ENCODE measurements at places on chromosomes 1 and 21. TPM values are rescaled to one million over a fixed set of nuclear protein-coding genes. Genes with fewer than 3 reads are reported as not detected.

MX2 gene
- 2.8 TPM for total RNA-seq

GRCh38 chr1:210726621-210727020 lies 397.9 kb downstream of the HHAT start:
- DNase-seq, result peak; percentile 36

SHISA4 gene
- 13.6 TPM for total RNA-seq

F13B gene
- total RNA-seq, result 1.3 TPM

GRCh38 chr1:239293350-239294110 lies 92.8 kb upstream of the CHRM3 start:
- DNase-seq, result no peak

- DNase-seq, result peak; percentile 56
Observed at GRCh38 chr1:19240673-19241538, 10.4 kb downstream of the EMC1 start.

CBS gene
- 15.1 TPM for total RNA-seq

SMCP gene
- total RNA-seq, result not detected

GRCh38 chr1:182293119-182293589 lies 98.4 kb downstream of the GLUL start:
- DNase-seq, result no peak

DNA sequence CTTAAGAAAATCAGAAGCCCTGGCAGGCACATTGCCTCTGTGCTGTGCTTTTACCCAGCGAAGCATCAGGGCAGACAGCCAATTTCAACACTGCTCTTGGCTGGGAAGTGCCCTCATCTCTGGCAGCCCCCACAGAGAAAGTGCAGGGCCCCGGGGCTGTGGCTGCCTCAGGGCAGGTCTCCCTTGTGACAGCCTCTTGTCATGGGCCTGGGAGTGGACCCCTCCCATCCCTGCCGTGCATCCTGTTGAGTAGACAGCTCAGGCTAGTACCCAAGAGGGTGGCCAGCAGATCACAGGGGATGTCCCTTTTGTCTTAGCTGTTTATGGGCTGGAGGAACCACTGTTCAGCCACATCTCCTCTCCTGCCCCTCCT lies 23.3 kb downstream of the TTC34 start:
- DNase-seq, result peak; percentile 61

OR2L8 gene
- not detected for total RNA-seq

GRCh38 chr1:28248273-28249012 lies 10.9 kb upstream of the SESN2 start:
- peak; percentile 69 for DNase-seq

GRCh38 chr1:66399888-66400529 lies 133.9 kb upstream of the SGIP1 start:
- no peak for DNase-seq

DNA sequence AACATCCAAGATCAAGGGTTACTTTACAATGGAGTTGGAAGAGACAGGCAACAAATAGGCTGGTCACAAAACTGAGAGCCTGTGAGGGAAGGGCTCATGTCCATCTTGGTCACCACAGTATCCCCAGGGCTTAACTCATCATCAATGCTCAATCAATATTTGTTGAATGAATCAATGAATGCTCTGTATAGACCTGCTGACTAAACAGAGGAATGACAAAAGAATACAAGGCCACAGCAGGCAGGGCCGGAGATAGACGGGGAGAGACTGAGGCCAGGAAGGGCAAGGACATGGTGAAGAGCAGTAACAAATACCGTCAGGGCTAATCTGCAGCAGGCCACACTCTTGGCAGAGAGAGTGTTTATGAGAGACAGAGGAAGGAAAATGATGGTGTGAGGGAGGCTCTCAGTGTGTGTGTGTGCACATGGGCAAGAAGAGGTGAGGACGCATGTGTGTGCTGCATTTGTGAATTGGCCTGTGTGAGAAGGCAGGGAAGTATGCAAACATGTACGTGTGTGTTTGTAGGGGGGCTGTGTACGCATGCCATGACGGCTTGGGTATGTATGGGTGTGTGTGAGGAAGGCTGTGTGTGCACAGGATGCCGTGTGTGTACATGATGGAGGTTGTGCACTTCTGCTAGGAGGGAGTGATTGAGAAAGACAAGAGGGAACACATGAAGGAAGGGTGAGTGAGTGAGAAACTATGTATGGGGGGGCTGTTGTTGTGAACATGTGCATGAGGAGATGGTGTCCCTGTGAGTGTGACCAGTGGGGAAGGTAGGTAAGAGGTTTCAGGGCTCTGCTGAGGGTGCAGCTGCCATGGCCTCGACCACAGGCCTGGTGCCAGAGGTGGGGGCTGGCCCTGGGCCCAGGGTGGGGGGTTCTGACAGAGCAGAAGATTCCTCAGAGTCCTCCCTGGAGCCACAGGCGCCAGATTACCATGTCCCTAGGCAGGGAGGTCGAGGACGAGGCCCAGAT lies 15.4 kb downstream of the AHDC1 start:
- DNase-seq, result no peak

GRCh38 chr1:7811476-7811875 lies 27.4 kb downstream of the PER3 start:
- DNase-seq, result no peak

LRRIQ3 gene
- total RNA-seq, result 0.12 TPM

- DNase-seq, result no peak
Observed at GRCh38 chr21:36640721-36641244, 58.1 kb upstream of the SIM2 start.

SOX13 gene
- total RNA-seq, result 0.86 TPM

- no peak for DNase-seq
Observed at GRCh38 chr1:209876078-209876800, 48.5 kb downstream of the UTP25 start.

Measured in MG63 (cell line).